AG09309 (cell line): ENCODE measurements at places on chromosomes 2 and 18.

- no peak for DNase-seq
These were observed 325.5 kb downstream of the AGPS start for GRCh38 chr2:177717831-177718618.

- no peak for DNase-seq
These were observed 922.5 kb downstream of the SUCLG1 start for GRCh38 chr2:83536556-83536955.

- no peak for DNase-seq
These were observed 53.9 kb downstream of the SH3BP4 start for GRCh38 chr2:235005603-235006259.

GRCh38 chr18:71989616-71990015 is 554.5 kb downstream of the CBLN2 start:
- DNase-seq: no peak

GRCh38 chr2:62340994-62341484 is 145.1 kb downstream of the B3GNT2 start:
- no peak for DNase-seq
